SK-N-SH treated with all-trans-retinoic acid at 6 μM for 48 hours (cell line): ENCODE measurements at places on chromosomes 12 and 14.

- ATAC-seq = peak; percentile 83
Observed at GRCh38 chr14:102086972-102087761, at the start of gene HSP90AA1. Gene HSP90AA1 (minus strand): TSS chr14:102087044. CDS start chr14:102086378, 666 bp downstream.

DNA sequence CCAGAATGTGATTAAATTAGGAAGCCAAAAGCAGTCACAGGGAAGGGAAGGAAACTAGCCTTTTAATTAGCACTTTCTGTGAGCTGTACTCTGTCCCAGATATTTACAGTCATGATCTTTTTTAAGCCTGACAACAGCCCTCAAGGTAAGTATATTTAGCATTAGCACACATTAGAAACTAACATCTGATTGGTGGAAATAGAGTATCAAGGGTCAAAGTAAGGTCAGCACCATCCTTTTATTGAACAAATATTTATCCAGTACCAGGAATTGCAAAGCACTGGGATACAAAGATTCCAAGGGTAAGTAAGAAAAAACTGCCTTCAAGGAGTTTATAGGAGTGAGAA, 28.2 kb downstream of the RPGRIP1 start:
- no peak for ATAC-seq

GRCh38 chr14:49892636-49893308, at the start of gene ARF6:
Gene ARF6 (plus strand): TSS chr14:49893082. CDS start chr14:49893737, 655 bp downstream.
- ATAC-seq = peak; percentile 92

DNA sequence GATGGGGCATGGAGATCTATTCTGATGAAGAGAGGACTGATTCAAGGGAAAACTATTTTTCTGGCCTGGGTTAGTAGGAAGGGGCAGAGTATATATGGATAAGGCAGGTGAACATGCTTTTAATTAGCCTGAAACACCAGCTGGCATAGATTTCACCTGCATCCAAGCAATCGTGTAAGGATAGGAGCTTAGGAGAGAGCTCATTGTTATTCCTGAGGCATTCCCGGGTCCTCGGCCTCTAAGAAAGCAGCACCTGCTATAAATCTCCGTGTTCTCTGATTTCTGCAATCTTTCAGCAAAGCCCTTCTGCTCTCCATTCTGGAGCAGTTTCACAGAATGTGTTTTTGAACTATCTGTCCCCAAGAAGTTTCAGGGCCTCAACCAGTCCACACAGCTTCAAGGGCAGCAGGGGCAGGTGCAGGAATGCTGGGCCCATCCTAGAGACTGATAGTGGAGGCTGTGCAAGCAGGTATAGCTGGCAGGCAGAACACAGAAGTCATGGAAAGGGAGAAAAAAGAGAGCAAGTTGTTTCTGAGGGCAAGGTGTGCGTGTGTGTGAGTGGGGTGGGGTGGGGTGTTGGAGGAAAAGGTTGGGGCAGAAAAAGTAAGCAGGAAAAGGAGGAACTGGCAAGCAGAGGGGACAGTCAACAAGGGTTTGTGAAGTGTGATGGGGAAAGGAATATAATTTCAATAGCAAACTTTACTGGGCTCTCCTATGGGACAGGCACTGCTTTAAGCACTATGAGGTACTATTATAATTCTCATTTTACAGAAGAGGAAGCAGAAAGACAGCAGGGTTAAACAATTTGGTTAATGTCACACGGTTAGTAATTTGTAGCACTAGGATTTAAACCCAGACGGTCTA, 203.7 kb upstream of the SSTR1 start:
- ATAC-seq = no peak

DNA sequence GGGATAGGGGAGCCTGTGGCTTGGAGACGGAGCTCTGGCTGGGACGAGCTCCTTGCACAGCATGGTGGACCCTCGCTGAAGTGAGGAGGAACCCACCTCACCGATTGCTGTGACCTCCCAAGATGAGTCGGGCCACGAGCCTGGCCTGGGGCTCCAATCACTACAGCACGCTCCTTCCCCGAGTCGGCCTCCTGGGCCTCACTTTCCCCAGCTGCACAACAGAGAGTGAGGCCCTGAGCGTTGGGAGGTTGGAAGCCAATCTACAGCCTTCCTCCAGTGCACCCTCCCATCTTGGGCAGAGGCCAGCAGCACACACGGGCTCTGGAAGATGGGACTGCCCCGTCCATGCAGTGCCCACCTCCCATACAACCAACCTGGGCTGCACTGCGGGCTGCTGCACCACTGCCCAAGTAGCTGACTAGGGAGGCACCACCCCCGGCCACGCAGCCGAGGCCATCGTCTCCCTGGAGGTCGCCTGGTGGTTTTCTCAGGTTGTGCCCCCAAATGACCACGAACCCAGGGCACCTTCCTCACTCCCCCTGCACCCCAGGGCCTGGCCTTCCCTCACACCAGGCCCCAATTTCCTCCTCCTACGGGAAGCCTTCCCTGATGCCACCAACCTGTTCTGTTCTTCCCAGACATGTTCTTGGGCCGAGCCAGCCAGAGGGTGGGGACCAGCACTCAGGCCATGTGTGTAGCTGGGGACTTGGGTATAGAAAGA, 152.3 kb upstream of the C14orf180 start:
- ATAC-seq = no peak

DNA sequence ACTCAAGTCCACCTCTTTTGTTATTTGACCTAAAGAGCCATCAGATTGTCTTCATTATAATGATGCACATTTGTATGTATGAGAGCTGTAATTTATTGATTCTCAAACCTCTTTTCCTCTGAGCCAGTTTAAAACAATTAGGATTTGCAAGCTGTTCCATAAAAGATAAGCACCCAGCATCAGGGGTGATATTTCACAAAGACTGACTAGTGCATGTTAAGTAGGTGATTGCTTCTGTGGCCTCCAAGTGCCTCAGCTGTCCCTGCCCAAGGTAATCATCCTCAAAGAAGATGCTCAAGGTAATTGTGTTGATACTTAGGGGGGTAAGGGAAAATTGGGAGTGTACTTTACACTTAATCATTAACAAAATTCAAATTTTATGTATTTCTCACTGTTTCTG, 18.2 kb downstream of the CEP128 start:
- ATAC-seq = no peak

DNA sequence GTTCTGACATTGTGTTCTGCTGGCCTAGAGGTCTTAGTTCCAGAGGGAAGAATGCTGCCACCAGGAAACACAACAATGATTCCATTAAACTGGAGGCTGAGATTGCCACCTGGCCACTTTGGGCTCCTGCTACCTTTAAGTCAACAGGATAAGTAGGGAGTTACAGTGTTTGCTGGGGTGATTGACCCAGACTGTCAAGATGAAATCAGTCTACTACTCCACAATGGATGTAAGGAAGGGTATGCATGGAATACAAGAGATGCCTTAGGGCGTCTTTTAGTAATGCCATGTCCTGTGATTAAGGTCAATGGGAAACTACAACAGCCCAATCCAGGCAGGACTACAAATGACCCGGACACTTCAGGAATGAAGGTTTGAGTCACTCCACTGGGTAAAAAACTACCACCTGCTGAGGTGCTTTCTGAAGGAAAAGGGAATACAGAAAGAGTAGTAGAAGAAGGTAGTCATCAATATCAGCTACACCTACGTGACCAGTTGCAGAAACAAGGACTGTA, 852.6 kb downstream of the LRFN5 start:
- ATAC-seq = no peak

GRCh38 chr14:58598804-58599525, 38.8 kb upstream of the DACT1 start:
- ATAC-seq = no peak

- no peak for ATAC-seq
Observed at GRCh38 chr14:59081720-59082119, 106.7 kb upstream of the DAAM1 start.
